ENCODE measurements at places on chromosomes 7 and 10.

GRCh38 chr7:121126801-121127534 lies 138.5 kb downstream of the CPED1 start:
- DNase-seq: peak; percentile 23

GRCh38 chr7:24574386-24574785 lies 1.1 kb downstream of the PALS2 start:
- DNase-seq: peak; percentile 47

DNA sequence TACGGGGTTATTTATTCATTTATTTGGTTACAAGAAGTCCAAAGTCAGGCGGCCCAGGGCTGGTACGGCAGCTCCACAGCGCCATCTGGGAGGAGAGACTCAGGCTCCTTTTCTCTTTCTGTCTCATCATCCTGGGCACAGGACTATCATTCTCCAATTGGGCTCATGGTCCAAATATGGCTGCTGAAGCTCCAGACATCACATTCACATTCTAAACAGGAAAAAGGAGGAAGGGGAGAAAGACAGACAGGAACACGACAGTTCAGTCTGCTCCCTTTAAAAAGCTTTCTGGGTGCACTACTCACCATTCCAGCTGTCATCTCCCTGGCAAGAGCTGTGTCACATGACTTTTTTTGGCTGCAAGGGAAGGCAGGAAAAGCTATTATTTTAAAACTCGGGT lies 74.4 kb upstream of the PDZD8 start:
- no peak for DNase-seq

- DNase-seq: no peak
Observed at GRCh38 chr10:117429643-117430265, 54.5 kb upstream of the PDZD8 start.

GRCh38 chr10:31927565-31927883 lies 1.1 kb downstream of the ARHGAP12 start:
- DNase-seq: no peak

- DNase-seq: no peak
Observed at GRCh38 chr10:14673189-14673861, 101.4 kb downstream of the FAM107B start.

GRCh38 chr7:96329241-96329640 lies 7.3 kb upstream of the SLC25A13 start:
- no peak for DNase-seq

- DNase-seq: no peak
Observed at GRCh38 chr7:78852951-78853350, 600.5 kb downstream of the MAGI2 start.

GRCh38 chr10:60937784-60938654 lies 6.0 kb downstream of the RHOBTB1 start:
- no peak for DNase-seq

DNA sequence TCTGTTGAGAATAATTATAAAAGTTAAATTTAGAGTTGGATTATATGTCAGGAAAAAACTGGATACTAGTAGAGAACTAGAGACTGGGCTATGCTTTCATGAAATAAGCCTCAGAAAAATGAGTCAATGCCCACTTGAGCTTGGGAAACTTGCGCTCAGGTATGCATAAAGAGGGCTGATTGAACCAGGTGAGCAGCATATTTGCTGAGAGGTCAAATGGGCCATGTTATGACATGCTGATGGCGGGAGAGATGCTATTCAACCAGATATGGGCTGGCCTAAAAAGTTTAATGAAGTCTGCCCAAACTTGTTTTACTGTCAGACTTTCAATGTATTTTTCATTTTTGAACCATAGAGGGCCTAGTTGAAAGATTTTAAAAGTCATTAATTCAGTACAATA lies 837.6 kb upstream of the GHITM start:
- DNase-seq: no peak

DNA sequence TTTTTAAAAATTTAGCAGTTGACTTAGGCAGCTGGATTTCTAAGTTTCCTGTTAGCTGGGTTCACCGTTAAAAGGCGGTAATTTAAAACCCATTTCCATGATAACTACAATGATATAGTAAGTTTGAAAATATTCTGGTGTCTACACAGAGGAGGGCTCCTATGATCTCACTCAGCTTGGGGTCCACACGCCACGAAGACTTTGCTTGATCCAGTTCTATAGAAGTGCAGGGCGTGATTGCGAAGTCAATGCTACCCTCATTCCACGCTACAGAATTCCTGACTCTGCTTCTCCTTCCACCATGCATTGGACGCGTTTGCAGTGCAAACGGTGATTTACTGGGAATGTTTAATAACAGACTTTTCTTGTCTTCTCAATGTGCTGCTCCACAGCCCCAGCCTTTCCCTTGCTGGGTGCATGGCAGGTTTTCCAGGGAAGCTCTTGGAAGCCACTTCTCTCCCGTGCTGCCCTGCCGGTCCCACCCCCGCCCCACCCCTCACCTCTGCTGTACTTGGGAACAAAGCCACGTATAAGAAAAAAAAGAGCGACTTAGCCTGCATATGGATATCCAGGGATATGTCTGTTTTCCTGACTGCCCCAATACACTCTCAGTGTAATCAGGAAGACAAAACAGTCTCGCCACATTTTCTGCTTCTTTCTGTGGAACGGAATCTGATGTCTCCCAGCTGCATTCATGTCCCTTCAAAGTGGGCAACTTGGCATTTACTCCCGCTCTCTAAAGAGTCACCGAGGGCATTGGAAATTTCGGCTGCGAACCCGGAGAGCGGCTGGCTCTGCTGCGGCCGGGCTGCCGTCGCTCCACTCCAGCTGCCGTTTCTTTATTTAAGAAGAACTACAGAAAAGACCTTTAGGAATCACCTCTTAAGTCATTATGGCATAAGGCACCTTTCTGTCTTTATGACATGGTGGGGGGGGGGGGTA lies 434.4 kb upstream of the MGMT start:
- no peak for DNase-seq

DNA sequence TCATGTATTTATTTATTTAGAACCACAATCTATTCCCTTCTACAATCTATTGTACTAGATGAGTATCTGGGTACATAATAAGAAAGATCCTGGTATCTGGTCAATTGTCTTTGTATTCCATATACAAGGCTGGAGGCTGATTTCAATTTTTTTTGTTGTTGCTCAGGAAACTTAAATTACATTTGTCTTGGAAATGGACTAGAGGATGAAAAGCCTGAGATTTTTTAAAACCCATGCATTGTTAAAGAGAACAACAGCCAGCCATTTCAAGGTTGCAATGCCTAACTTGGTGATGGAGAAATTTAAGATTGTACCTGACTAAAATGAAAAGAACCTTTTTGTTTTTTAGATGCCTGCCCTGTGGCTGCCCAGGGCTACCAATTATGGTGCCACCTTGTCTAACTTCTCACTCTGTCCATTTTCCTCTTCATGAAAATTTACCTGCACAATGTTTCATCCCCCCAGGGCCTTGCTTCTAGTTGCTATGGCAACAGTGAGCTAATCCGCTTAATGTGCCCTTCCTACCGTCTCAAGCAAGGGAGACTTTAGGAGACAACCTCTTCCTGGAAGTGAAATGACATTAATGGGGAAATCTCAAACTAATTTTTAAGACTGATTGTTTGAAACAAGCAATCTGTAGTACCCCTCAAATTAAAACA lies 203.7 kb upstream of the PHYHIPL start:
- peak; percentile 81 for DNase-seq

GRCh38 chr7:20299647-20300312 lies 30.9 kb upstream of the ITGB8 start:
- no peak for DNase-seq

GRCh38 chr7:150568714-150569113 lies 1.5 kb downstream of the GIMAP4 start:
- DNase-seq: no peak

- DNase-seq: no peak
Observed at GRCh38 chr10:76422769-76423168, 991.3 kb downstream of the LRMDA start.

- no peak for DNase-seq
Observed at GRCh38 chr10:62653254-62653653, 151.3 kb upstream of the ADO start.

- no peak for DNase-seq
Observed at GRCh38 chr7:70733090-70733489, 398.9 kb upstream of the GALNT17 start.

- no peak for DNase-seq
Observed at GRCh38 chr10:103064956-103065355, 128.1 kb downstream of the NT5C2 start.

DNA sequence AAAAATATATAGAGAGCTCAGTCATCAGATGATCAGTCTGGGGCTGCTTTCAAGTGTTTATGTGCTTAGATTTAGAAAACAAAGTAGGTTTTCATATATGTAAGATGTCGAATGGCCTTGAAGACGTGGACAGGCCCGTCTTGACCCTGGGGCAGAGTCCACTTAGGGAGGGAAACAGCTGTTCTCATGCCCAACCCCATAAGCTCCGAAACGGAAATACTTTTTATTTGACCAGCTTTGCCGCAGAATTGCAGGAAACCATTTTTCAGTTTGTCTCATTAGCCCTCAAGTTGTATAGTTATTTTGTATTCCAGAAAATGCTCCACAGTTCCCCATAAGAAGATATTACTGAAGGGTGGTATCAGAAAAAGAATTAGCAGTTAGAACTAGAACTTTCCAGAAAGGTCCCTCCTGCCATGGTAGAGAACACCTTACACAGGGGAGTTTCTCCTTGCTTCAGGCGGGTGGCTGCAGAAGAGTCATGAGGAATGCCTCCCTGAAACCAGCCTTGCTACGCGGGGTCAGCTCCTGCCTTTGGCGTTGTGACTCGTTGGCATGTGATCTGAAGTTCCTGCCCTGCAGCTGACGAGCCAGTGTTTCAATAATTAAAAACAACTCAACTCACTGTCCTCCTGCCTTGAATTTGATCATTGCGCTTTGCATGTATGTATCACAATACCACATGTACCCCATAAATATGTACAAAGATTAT lies 192.7 kb downstream of the CELF2 start:
- no peak for DNase-seq

- peak; percentile 43 for DNase-seq
Observed at GRCh38 chr10:57579926-57580325, 687.8 kb downstream of the IPMK start.

- no peak for DNase-seq
Observed at GRCh38 chr10:119919826-119920225, 27.3 kb downstream of the SEC23IP start.

DNA sequence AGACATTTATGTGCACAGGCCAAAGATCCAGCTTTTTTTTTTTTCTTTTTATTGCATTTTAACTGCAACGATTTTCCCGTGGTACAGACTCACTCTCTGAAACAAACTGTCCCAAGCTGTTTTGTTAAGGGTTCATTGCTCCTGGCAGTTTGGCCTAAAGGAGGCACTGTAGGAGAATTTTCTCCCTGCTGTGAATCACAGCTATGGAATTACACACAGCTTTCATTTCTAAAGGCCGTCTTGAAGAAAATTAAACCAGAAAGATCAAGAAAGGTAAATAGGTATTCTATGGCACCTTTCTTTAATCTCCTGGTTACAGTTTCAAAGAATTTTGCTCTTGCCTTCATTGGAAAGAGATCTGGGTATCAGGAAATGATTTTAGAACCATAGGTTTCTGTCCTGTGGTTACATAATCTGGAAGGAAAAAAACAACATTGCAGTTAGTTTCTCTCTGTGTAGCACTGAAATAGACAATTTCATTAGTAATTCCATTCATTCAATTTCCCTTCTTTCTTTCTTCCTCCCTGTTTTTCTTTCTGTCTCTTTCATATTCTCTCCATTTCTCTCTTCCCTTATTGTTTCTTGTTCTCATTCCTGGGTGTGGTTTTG lies 51.2 kb downstream of the PDK4 start:
- DNase-seq: peak; percentile 57

DNA sequence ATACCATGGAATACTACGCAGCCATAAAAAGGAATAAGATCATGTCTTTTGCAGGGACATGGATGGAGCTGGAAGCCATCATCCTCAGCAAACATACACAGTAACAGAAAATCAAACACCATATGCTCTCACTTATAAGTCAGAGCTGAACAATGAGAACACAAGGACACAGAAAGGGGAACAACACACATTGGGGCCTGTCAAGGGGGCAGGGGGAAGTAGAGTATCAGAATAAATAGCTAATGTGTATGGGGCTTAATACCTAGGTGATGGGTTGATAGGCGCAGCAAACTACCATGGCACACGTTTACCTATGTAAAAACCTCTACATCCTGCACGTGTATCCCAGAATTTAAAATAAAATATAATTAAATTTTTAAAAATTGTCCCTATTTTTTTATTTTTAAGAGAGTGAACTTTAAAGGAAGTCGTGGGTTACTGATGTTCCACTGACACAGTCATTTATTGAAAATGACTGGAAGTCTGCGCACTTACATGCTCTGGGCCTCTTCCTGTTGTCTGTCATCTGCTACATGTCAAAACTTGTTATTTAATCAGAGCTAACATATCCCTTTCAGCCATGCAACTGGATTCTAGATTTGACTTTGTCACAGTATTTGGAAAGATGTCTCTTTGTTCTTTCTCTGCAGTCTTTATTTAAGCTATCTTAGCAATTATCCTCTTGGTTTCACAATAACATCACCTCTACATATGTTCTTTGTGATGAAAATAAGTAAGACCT lies 73.7 kb upstream of the ABCB5 start:
- no peak for DNase-seq

Data from NCI-H82 (cell line).